ENCODE measurements at places on chromosomes 3 and 15.

- DNase-seq: no peak
These were observed 1.9 kb downstream of the FSD2 start for GRCh38 chr15:82803793-82804574.

- DNase-seq: no peak
These were observed 312.1 kb downstream of the ARRDC4 start for GRCh38 chr15:98272625-98273024.

GRCh38 chr15:52006702-52007340, 12.2 kb upstream of the MAPK6 start:
- no peak for DNase-seq

DNA sequence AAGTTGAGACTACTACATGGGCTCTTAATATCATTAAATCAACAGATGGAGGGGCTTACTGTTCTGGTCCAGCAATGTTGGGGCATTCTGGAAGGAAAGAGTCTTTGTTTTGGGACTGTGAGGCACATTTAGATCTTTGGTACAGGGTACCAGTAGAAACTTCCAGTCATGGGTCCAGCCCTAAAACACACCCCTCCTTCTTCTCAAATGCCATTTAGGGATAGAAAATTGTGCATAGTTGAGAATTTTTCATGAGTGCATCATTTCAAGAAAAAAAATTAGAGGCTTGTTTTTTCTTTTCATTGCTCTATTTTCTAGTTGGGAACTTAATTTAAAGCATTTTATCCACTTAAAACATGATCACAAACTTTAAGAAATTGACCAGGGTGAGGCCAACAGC, 4.1 kb upstream of the RTP1 start:
- no peak for DNase-seq

- DNase-seq: no peak
These were observed 21.5 kb upstream of the PTPN23 start for GRCh38 chr3:47359323-47359722.

DNA sequence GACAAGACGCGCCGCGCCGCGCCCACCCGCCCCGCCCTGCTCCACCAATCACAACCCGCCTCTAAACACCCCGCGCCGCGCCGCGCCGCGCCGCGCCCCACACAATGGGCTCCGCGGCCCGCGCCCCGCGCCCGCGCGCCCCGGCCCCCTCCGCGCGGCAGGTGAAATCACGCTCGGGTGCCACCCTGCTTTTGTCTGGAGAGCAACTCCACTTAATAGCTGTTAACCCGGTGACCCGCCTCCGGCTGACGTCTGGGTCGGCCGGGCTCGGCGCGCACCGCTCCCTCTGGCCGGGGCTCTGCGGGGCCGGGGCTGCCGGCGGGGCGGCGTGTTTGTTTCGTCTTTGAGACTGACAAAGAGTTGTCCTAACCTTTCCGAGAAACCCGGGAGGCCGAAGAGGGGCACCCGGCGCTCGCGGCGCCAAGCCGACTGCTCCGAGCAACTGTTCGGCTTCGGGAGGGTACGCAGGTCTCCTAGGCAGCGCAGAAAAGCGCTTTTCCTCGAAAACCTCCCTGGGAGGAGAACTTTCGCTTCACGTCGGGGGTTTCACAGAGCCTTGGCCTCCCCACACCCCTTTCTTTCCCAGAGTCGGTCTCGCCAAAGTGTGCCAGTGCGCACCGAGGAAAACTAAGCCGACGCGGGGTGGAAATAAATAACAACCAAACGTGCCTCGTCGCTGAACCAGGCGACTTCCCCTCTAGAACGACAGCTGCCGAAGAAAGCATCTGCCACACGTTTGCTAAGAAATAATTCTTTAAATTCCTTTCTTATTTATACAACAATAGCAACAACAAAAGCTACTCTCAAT, 518.4 kb downstream of the FOXP1 start:
- DNase-seq: peak; percentile 84

GRCh38 chr3:152402695-152403451, 134.1 kb downstream of the MBNL1 start:
- DNase-seq: no peak

GRCh38 chr3:188338086-188338485, 184.1 kb downstream of the LPP start:
- DNase-seq: no peak

GRCh38 chr3:3089017-3089416, 21.2 kb downstream of the IL5RA start:
- no peak for DNase-seq

- DNase-seq: peak; percentile 19
These were observed 55.2 kb downstream of the PCSK6 start for GRCh38 chr15:101434032-101434920.

GRCh38 chr3:134395103-134395502, 20.9 kb upstream of the AMOTL2 start:
- no peak for DNase-seq

- no peak for DNase-seq
These were observed 595.8 kb upstream of the NR2F2 start for GRCh38 chr15:95734422-95735316.

DNA sequence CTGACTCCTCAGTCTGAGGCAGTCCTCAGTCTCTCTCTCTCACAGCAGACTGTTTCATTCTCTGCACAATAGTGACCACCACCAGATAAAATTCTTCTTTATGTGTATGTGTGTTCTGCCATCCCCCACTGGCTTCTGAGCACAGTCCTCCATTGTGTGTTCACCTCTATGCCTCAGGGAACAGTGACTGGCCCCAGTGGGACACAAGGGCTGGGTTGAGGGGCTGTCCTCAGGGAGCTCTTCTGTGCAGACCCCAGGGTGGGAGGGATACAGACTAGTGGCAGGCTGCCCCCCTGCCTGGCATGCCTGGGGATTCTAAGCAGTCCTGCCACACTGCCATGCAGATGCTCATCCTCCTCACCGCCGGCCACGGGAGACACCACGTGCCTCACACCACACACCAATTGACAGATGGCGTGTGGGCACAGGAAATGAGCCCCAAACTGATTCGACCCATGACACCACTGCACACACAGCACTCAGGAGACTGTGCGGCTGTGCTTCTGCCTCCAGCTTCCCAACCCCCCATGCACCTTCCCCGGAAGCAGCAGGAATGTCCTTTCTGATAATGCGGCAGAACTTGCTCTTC, 237.6 kb upstream of the CHRNA7 start:
- DNase-seq: no peak

GRCh38 chr15:40893019-40893670, 1.1 kb upstream of the VPS18 start:
- DNase-seq: no peak

GRCh38 chr3:14780927-14781507, 37.7 kb upstream of the FGD5 start:
- DNase-seq: no peak

Measured in activated CD8-positive, alpha-beta memory T cell treated with anti-CD3 and anti-CD28 coated beads for 24 hours (primary cell).